Panc1 (cell line): ENCODE measurements at places on chromosomes 5 and 9.

- DNase-seq, result no peak
Observed at GRCh38 chr5:125059255-125060002, 313.0 kb upstream of the ZNF608 start.

- DNase-seq, result no peak
Observed at GRCh38 chr5:14830210-14831005, 41.2 kb downstream of the ANKH start.

DNA sequence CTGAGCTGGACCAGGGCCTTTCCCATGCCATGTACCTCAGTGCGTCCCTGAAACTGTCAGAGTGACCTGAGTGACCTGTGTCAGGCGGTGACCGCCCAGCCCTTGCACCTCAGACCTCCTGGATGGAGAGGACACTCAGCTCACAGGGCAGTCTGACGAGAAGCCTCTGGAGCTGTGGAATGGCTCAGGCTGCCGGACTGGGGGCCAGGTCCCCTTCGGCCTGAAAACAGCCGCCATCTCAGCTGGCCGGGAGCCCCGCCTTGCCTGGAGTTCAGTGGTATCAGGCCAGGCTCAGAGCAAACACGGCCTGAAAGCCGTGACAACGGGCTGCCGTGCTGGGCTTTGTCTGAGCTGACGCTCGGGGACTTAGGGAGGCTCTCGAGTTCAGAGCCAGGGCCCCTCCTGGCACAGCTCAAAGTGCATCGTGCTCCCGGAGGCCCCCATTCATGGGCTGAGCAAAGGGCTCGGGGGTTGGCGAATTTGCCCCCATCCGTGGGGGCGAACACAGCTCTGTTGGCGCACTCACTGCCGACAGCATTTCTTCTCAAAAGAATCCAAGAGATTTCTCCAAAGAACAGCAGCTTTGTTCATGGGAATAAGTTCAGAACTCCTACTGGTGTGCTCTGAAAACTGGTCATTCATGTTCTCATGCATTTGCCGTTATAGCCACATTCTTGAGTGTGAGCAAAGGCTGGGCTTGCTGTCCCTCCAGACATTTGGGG lies 8.4 kb upstream of the SLC9A3 start:
- no peak for DNase-seq

- no peak for DNase-seq
Observed at GRCh38 chr9:136886610-136887597, 588 bp downstream of the TRAF2 start.

GRCh38 chr9:28801144-28801799 lies 1228.0 kb upstream of the C9orf72 start:
- no peak for DNase-seq
